ENCODE measurements at places on chromosomes 3 and 15.
A peak's percentile ranks its signal among the peaks of the same experiment; 100 is the strongest.

DNA sequence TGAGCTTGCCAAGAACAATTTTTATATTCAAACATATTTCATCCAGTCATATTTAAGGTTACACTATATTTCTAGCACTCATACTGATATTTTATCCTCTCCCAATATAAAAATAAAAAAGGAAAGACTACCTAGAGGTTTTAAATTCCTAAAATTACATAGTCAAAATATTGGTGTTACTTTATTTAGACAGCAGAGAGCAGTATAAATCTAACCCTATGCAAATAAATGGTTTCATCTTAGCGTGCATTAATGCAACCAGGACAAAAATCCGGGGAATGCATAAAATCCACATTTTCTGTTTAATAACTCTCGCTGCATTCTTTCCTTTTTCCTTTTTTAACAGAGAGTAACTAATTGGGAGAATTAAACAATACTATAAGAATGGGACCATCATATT is 1447.4 kb upstream of the ALCAM start:
- no peaks in the 10 kb centered on the region for H3K27me3 ChIP-seq
- no peaks in the 10 kb centered on the region for H3K36me3 ChIP-seq
- DNase-seq, result no peak
- H3K4me1 ChIP-seq, result no peaks in the 10 kb centered on the region
- no peak overlapping the region for H3K4me3 ChIP-seq
- H3K27ac ChIP-seq, result no peak overlapping the region

DNA sequence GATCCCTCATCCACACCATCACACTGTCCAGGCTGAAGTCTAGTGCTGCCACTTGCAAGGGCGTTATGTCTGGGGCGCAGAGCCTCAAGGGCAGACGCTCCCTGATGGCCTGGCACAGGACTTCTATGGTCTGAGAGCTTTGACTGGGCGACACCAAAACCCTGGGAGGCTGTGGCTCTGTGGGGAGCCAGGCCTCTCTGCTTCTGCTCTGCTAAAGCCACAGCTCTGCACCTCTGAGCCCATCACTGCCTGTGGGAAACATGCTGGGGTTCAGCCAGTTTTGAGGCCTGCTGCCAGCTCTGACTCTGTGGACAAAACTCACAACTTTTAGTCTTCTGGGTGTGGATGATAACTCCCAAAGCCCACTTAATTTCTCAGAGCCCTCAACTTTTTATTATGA is 6.3 kb upstream of the LCTL start:
- no peaks in the 10 kb centered on the region for H3K27me3 ChIP-seq
- H3K4me1 ChIP-seq, result peaks cover 8% of the 10 kb centered on the region
- H3K27ac ChIP-seq, result no peak overlapping the region
- no peak for DNase-seq
- H3K36me3 ChIP-seq, result no peaks in the 10 kb centered on the region

- H3K36me3 ChIP-seq, result no peaks in the 10 kb centered on the region
- DNase-seq, result no peak
- no peak overlapping the region for H3K4me3 ChIP-seq
- no peak overlapping the region for H3K27ac ChIP-seq
- no peaks in the 10 kb centered on the region for H3K4me1 ChIP-seq
Measured at GRCh38 chr3:191774485-191774884, 313.5 kb downstream of the PYDC2 start.

DNA sequence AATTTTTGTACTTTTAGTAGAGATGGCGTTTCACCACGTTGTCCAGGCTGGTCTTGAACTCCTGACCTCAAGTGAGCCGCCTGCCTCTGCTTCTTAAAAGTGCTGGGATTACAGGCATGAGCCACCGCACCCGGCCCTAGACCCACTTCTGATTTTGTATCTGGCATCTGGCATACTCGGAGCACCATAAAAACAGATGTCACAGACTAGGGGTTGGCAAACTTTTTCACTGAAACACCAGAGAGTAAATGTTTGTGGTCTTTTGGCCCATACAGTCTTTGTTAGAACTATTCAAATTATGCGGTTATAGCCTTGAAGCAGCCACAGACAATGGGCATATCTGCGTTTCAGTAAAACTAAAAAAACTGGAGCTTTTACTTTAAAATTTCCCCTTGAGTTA is 110.7 kb downstream of the TJP1 start:
- no peak overlapping the region for H3K4me3 ChIP-seq
- H3K27ac ChIP-seq, result no peak overlapping the region
- no peaks in the 10 kb centered on the region for H3K4me1 ChIP-seq
- H3K27me3 ChIP-seq, result no peaks in the 10 kb centered on the region

- DNase-seq, result peak; percentile 57
- peaks cover 38% of the 10 kb centered on the region for H3K4me1 ChIP-seq
- peaks cover 17% of the 10 kb centered on the region for H3K27me3 ChIP-seq
Measured at GRCh38 chr15:68578175-68578979, 416 bp upstream of the CORO2B start.

- DNase-seq, result no peak
- H3K4me3 ChIP-seq, result no peak overlapping the region
- no peaks in the 10 kb centered on the region for H3K36me3 ChIP-seq
- H3K4me1 ChIP-seq, result peaks cover 25% of the 10 kb centered on the region
- H3K27ac ChIP-seq, result no peak overlapping the region
Measured at GRCh38 chr15:74815121-74815934, 2.7 kb downstream of the LMAN1L start.

DNA sequence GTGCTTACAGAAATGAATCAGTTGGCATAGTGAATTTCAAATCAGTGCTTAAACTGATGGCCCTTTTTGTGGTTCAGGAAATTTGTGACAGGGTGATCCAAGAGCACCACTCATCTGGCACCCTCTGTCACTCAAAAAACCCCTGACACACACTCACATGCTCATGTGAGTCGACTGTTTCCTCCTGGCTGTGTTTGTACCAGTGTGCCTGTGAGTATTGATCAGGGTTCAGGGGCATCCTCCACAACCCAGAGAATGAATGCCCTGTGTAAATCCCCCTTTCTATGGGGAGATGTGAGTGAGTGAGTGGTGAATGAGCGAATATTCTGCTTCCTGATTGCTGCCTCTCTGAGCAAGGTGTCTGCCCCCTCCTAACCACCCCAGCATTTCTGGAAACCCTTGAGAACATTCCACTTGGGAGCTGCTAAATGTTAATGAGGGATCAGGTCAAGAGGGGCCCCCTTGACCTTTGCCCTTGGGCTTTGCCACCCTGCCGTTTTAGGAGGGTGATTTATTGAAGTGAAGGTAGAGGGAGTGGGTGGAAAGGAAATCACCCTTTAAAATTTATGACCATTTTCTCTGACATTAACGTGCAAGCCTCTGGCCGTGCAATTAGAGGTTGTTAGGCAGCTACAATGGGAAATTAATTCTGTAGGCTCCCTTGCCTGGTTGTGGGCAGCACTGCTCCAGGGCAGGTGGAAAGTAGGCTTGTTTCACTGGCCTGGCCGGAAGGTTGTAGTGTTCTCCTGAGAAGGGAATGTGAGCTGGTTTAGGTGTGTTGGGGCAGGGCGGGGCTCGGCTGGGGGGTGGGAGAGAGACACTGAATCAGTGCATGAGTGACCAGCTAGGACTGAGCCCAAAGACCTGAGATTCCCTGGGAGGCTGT is 87.2 kb downstream of the SLCO3A1 start:
- H3K4me3 ChIP-seq, result no peak overlapping the region
- no peak for DNase-seq
- H3K27ac ChIP-seq, result no peak overlapping the region
- no peaks in the 10 kb centered on the region for H3K36me3 ChIP-seq
- no peaks in the 10 kb centered on the region for H3K4me1 ChIP-seq
- H3K27me3 ChIP-seq, result no peaks in the 10 kb centered on the region

DNA sequence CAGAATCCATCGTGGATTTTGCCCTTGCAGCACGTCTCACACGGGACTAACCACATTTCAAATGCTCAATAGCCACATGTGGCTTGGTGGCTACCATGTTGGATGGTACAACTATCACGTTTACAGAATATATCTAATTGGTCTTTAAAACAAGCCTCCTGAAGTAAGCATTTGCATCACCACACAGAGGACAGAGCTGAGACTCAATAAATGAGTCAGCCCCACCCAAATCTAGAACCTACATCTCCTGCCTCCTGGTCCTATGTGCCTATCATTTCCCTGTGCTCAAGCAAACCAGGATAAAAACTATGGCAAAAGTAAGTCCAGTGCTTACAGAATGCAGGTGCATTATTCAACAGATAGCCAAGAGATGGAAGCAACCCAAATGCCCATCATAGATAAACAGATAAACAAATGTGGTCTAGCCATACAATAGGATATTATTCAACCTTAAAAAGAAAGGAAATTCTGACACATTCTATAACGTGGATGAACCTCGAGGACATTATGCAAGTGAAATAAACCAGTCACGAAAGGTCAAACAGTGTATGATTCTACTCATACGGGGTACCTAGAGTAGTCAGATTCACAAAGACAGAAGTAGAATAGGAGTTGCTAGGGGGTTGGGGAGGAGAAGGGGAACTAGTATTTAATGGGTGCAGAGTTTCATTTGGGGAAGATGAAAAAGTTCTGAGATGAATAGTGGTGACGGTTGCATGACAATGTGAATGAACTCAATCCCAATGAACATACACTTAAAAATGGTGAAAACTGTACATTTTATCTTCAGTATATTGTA is 43.9 kb downstream of the SRGAP3 start:
- H3K4me3 ChIP-seq, result no peak overlapping the region
- DNase-seq, result no peak
- peaks cover 5% of the 10 kb centered on the region for H3K27me3 ChIP-seq
- no peak overlapping the region for H3K27ac ChIP-seq

DNA sequence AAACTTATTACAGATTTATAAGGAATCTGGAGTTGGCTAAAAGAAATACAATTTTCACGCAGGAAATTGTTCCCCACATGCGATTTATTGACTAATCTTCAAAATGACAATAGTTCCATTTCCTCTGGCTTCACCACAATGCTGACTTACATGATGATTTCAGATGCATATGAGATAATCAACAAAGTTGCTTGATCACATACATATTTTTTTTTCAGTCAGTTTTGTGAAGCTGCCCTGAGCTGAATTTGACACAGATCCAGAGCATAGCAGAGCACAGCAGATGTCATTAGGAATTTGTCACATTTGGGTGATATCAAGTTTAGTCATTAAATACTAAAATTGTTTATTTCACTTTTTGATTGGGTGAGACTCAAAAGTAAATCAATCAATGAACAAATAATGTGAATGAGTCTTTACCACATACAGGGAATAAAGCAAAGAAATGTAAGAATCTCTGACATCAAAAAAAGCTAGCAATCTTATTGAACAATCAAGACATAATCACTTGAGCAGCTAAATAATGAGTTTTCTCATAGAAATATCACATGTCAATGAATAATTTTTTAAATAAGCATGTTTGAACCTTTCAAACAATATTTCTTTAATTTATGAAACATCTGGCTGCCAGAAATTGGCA is 18.3 kb downstream of the CPB1 start:
- H3K27me3 ChIP-seq, result peaks cover 2% of the 10 kb centered on the region
- no peak overlapping the region for H3K4me3 ChIP-seq
- no peak overlapping the region for H3K27ac ChIP-seq
- H3K36me3 ChIP-seq, result no peaks in the 10 kb centered on the region

GRCh38 chr3:182596676-182597410 is 196.5 kb upstream of the ATP11B start:
- H3K4me1 ChIP-seq, result no peaks in the 10 kb centered on the region
- H3K27ac ChIP-seq, result no peak overlapping the region
- H3K4me3 ChIP-seq, result no peak overlapping the region
- DNase-seq, result no peak
- H3K36me3 ChIP-seq, result no peaks in the 10 kb centered on the region

DNA sequence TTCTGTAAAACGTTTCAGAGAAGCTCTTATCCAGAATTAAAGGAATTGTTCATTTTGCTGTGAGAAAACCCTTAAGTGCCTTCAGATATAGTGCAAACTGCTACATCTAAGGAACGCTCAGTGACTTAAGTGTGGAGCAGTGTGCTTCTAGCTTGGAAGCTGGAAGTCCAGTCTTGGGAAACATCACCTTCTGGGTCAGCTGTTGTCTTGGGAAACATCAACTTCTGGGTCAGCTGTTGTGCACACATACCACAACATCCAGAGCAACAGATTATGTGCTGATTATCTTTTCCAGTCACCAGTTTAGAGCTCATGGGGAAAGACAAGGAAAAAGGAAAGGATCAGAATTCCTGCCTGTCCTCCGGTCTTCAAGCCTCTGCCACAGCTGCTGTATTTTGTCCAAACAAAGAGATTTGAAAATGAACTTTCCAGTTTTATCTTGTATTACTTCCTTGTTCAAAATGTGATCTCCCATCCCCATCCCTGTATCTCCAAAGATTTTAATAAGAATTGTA is 713.6 kb downstream of the NSUN3 start:
- H3K36me3 ChIP-seq, result no peaks in the 10 kb centered on the region
- H3K4me1 ChIP-seq, result no peaks in the 10 kb centered on the region
- H3K4me3 ChIP-seq, result no peak overlapping the region
- DNase-seq, result no peak
- H3K27me3 ChIP-seq, result no peaks in the 10 kb centered on the region

- no peak overlapping the region for H3K27ac ChIP-seq
- no peaks in the 10 kb centered on the region for H3K4me1 ChIP-seq
- H3K27me3 ChIP-seq, result no peaks in the 10 kb centered on the region
Measured at GRCh38 chr3:11819146-11819689, 27.5 kb downstream of the TAMM41 start.

GRCh38 chr3:112640930-112641801 is at the start of gene CCDC80:
Gene CCDC80 (minus strand): TSS chr3:112641143. CDS start chr3:112639905, 1,238 bp downstream.
- H3K36me3 ChIP-seq, result no peaks in the 10 kb centered on the region
- no peak within 1 kb of the TSS for H3K27ac ChIP-seq
- H3K4me1 ChIP-seq, result peaks cover 11% of the 10 kb centered on the region
- DNase-seq, result no peak
- H3K4me3 ChIP-seq, result no peak within 1 kb of the TSS
- peaks cover 4% of the 10 kb centered on the region for H3K27me3 ChIP-seq

- H3K27ac ChIP-seq, result no peak within 1 kb of the TSS
- H3K36me3 ChIP-seq, result no peaks in the 10 kb centered on the region
- DNase-seq, result no peak
- H3K27me3 ChIP-seq, result peaks cover 24% of the 10 kb centered on the region
Measured at GRCh38 chr15:28885630-28886430, at the start of gene APBA2. Gene APBA2 (plus strand): TSS chr15:28885974. CDS start chr15:29053885, 167,911 bp downstream.

- H3K27me3 ChIP-seq, result no peaks in the 10 kb centered on the region
- DNase-seq, result no peak
- no peak overlapping the region for H3K4me3 ChIP-seq
Measured at GRCh38 chr3:26560081-26560480, 62.5 kb upstream of the LRRC3B start.

- no peaks in the 10 kb centered on the region for H3K27me3 ChIP-seq
- H3K27ac ChIP-seq, result no peak overlapping the region
- H3K36me3 ChIP-seq, result no peaks in the 10 kb centered on the region
- DNase-seq, result no peak
- no peaks in the 10 kb centered on the region for H3K4me1 ChIP-seq
- H3K4me3 ChIP-seq, result no peak overlapping the region
Measured at GRCh38 chr3:175146258-175146657, 287.1 kb downstream of the NAALADL2 start.

DNA sequence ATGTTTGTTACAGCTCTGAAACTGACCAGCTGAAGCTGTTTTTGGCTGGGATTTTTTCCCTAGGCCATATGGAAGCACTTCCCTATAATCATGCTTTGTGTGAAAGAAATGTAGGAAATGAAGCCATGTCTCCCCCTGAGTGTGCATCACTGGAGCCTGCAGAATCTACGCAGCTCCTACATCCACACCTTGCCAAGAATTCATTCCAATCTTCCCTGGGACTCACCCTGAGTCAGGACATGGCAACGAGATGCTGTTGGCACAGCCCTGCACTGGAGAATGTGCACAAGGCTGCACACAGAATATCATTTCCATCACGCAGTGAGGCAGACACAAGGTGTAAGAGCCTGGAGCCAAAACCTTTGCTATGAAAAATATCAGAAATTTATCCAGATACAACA is 189.5 kb downstream of the ADAMTSL3 start:
- no peaks in the 10 kb centered on the region for H3K36me3 ChIP-seq
- DNase-seq, result no peak
- H3K4me1 ChIP-seq, result no peaks in the 10 kb centered on the region
- no peak overlapping the region for H3K27ac ChIP-seq

- H3K27me3 ChIP-seq, result no peaks in the 10 kb centered on the region
- H3K36me3 ChIP-seq, result no peaks in the 10 kb centered on the region
- H3K4me3 ChIP-seq, result no peak overlapping the region
- no peak for DNase-seq
Measured at GRCh38 chr15:87682527-87682926, 574.0 kb downstream of the NTRK3 start.
